ENCODE measurements at places on chromosomes 7 and 10.

DNA sequence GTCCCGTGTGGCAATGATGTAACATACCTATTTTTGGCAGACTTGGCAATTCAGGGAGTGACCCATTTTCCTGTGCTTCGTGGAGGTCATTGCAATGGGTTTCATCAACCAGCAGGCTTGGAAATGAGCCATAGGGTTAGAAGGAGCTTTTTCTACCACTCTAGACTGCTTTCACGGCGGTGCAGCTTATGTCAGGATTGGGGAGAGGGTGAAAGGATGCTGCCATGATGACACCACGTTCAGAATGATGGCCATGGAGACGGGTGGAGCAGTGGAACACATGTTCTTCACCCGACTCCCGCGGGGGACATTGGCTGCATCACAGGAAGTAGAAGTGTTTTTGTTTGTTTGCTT, 220.2 kb downstream of the EMX2 start:
- DNase-seq = no peak

DNA sequence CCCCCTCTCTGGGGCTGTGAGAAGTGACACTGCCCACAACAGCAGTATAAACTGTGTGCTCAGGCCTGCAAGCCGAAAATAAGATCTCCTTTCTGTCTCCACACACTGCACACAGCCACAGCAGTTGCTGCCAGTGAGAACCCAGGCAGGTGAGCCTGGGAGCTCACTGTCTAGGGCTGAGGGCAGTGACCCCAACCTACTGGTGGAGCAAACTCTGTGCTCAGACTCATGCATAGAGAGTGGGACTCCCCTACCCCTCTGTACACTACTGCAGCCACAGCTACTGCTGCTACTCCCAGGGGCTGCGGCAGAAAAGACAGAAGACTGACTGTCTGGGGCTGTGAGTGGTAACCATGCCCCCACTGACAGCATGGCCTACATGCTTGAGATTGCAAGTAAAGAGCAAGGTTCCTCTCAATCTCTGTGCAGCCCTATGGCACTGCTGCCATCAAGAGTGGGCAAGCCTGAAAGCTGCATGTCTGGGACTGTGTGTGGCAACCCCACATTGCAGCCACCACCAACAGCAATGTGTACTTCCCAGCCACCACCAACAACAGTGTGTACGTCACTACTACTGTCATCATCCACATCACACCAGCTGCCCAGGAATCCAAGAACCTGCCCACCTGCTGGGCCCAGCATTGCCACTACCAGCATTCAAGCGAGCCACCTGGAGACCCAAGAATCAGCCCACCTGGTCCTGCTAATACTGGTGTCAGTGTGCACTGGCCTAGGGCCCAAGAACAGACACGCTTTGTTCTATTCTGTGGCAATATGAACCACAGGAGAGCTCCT, 226.1 kb downstream of the XPNPEP1 start:
- DNase-seq = no peak

- DNase-seq = peak; percentile 54
These were observed 845.0 kb downstream of the CNTNAP2 start for GRCh38 chr7:146961617-146962016.

DNA sequence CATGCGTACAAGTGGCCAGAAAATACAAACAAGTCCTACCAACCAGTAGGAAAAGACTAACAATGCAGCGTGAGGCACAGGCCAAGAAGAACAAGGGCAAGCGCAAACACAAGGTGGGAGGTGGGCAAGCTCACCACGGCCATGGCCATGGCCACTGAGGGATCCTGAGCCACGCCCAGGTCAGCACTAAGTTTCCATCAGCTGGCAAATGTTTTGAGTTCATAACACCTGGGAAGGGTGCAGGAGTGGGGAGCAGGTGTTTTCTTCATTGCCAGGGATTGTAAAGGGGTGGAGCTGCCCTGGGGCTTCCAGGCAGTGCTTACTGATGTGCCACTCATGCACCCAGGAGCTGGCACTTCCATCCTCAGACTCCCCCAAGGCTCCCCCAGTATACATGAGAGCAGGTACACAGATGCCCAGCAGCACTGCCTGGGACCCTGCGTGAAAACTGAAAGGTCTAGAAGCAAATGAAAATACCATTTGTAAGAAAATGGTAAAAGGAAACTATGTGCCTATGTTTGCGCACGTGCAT, 139.2 kb upstream of the RET start:
- DNase-seq = no peak

DNA sequence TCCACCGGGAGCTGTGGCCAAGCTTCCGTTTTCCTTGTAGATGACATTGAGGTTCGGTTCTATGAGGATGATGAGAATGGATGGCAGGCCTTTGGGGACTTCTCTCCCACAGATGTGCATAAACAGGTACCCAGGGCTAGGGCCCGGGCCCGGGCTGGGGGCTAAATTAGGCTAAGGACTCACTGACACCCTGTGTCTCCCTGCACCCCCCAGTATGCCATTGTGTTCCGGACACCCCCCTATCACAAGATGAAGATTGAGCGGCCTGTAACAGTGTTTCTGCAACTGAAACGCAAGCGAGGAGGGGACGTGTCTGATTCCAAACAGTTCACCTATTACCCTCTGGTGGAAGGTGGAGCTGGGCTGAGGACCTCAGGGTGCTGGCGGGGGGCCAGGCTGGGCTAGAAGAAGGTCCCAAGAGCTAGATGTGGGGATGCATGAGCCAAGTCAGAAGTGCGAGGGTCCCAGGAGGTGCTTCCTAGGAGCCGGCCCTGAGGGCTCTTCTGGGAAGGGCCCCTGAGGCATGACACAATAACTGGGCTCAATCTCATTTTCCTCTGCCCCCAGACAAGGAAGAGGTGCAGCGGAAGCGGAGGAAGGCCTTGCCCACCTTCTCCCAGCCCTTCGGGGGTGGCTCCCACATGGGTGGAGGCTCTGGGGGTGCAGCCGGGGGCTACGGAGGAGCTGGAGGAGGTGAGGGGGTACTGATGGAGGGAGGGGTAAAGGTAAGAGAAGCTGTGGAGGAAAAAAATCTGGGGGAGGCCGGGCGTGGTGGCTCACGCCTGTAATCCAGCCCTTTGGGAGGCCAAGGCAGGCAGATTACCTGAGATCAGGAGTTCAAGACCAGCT, 2.9 kb downstream of the NFKB2 start:
- DNase-seq = no peak

DNA sequence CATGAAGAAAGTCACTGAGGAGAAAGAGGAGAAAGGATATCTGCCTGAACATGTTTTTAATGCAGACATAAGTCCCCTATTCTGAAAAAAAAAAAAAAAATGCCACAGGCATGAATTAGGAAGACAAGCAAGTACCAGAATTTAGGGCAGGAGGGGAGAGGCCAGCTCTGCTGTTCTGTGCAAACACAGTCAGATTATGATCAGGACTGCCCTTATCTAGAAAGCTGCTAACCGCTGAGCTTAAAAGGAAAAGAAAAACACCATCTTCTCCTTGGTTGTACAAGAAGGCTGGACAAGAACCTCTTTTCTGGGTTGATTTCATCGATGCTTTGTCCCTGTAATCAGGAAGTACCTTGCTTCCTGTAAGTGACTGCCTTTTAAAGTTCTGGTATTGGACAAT, 15.3 kb upstream of the PWWP2B start:
- no peak for DNase-seq

DNA sequence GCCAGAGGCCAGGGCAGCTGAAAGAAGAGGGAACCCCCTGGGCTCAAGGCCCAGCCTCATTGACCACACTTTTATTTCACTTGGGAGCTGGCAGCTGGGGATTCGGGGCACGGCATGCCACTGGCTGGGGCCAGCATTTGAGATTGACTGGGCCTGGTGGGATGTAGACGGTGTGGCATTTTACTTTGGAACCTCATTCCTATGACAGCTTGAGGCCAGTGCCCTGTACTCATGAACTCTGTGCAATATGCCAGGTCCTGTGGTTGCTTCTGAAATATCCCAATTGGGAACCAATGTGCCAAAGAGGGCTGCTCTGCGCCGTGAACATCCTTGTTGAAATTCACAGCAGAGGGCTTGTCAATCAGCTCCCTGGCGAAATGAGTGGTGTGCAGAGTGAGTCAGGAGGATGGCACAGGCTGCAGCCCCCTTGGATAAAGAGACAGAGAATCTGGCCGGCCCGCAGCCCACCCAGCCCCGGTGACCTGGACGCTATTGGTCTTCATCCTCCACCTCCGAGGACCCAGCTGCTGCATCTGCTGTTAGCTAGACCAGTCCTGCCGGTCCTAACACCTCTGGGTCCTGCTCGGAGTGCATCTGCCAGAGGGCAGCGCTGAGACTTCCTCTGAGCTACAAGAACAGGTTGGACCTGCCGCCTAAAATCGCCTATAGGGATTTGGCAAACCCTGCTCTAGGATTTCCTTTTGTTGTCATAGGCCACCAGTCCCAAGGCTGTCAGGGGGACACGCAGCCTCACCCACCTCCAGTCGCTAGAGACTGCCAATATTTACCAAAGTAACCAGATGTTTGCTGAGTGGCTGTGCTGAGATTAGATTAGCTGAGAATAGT, 58.0 kb downstream of the PRKAG2 start:
- DNase-seq = no peak

DNA sequence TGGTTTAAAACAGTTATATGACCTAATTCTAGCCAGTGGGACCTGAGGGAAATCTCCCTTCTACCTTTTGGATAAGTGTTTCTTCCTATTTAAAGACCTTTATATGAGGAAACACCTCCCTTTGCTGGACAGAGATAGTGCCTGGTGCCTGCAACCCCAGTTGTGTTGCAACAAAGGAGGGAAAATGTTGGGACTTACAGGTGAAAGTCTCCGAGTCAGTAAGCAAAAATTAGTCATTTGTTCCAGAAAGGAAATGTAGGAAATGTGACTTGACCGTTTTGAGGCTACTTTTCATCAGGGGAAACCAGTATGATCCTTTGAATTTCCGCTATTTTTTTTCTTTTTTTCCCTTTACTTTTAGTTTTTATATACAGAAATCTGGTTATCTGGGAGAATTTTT, 165.5 kb downstream of the DKK1 start:
- no peak for DNase-seq

GRCh38 chr10:102923601-102924000, 5.5 kb downstream of the CNNM2 start:
- DNase-seq = no peak

- DNase-seq = peak; percentile 34
These were observed 71.7 kb upstream of the ADAM12 start for GRCh38 chr10:126459878-126460481.

- no peak for DNase-seq
These were observed 79.5 kb upstream of the FAM133B start for GRCh38 chr7:92669616-92670165.

DNA sequence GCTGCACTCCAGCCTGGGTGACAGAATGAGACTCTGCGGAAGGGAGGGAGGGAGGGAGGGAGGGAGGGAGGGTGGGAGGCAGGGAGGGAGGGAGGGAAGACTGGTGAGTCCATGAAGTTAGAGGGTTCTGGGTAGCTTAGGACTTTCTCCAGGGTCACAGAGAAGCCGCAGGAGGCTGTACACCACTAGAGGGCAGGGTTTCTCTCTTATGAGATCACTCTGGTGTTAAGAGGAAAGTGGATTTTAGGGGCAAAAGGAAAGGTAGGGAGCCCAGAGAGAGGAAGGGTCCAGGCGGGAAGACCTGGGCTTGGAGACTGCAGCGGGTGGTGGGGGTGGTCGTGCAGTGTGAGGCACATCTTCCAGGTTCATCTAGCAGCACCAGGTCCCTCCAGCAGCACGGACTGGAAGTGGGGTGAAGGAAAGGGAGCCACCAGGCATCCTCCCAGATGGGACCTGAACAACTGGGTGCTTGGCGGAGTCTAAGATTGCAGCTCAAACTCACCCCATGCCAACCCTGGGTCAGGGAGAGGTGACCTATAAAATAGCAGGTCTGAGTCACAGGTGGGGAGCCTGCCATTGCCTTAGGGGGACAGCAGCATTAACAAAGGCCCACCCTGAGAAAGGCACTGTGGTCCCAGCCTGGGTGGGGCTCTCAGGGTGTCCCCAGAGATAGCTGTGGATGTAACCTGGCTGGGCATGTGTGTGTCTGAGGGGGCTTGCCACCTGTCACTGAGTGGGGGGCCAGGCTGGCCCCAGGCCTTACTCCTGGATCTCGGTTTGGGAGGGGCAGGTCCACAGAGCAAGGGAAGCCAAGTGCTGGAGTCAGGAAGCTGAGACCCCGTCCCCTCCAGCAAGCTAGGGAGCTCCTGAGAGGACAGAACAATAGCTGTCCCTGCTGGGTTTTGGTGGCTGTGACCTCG, 48.5 kb upstream of the SLC29A3 start:
- peak; percentile 69 for DNase-seq

All from suppressor macrophage (primary cell).